ENCODE measurements at places on chromosomes 3 and 15. TPM values are rescaled to one million over a fixed set of nuclear protein-coding genes. Genes with fewer than 3 reads are reported as not detected.

Gene IL17RB
- total RNA-seq = 16.0 TPM

Gene DHX30
- total RNA-seq = 75.4 TPM

Gene TMCC1
- 57.2 TPM for total RNA-seq

Gene NFKBIZ
- 227 TPM for total RNA-seq

Gene LMAN1L
- total RNA-seq = 1.1 TPM

Gene KLHL40
- not detected for total RNA-seq

Gene PLAAT1
- 7.3 TPM for total RNA-seq

Gene ABHD10
- total RNA-seq = 23.7 TPM

Gene SCAMP5
- 10.7 TPM for total RNA-seq

Gene SLC51B
- not detected for total RNA-seq

Gene SLC6A11
- not detected for total RNA-seq

Gene PPM1M
- 7.1 TPM for total RNA-seq

Gene GP9
- total RNA-seq = not detected

Gene CTXN2
- total RNA-seq = not detected

Gene RRP9
- 39.3 TPM for total RNA-seq

Gene ARPIN
- total RNA-seq = 20.1 TPM

Gene KCNAB1
- total RNA-seq = 0.51 TPM

Gene RETNLB
- not detected for total RNA-seq

Gene TMEM44
- total RNA-seq = 52.6 TPM

Gene RPP25
- total RNA-seq = 14.9 TPM

Gene IQCH
- total RNA-seq = 5.5 TPM

Gene TF
- total RNA-seq = 1.1 TPM

Gene ITIH1
- 0.47 TPM for total RNA-seq

Gene SH2D7
- total RNA-seq = not detected

Gene MCTP2
- 40.5 TPM for total RNA-seq

Gene SELENOT
- 200 TPM for total RNA-seq

Gene FSD2
- not detected for total RNA-seq

Gene ADPGK
- total RNA-seq = 82.7 TPM

Gene MAGI1
- 76.4 TPM for total RNA-seq

Gene HCN4
- 0.07 TPM for total RNA-seq

Gene DNAH1
- 13.1 TPM for total RNA-seq

Gene GNAT1
- not detected for total RNA-seq

Gene NR2F2
- total RNA-seq = 158 TPM

Gene CLEC3B
- not detected for total RNA-seq

Gene REC114
- total RNA-seq = not detected

Gene LRRN1
- total RNA-seq = 22.1 TPM

Gene POC1A
- 26.4 TPM for total RNA-seq

Gene USP3
- 70.7 TPM for total RNA-seq

Gene C3orf62
- 6.7 TPM for total RNA-seq

Gene HCLS1
- total RNA-seq = 2.5 TPM

Gene DUOXA2
- total RNA-seq = not detected

Gene CAPN3
- total RNA-seq = 2.3 TPM

Gene BUB1B
- total RNA-seq = 39.0 TPM

Gene ZNF35
- 11.8 TPM for total RNA-seq

Gene ADIPOQ
- not detected for total RNA-seq

Gene CRABP1
- 0.51 TPM for total RNA-seq

Gene PRSS50
- not detected for total RNA-seq

Gene RARB
- 29.8 TPM for total RNA-seq

Gene PCSK6
- 4.0 TPM for total RNA-seq

Gene LYZL4
- not detected for total RNA-seq

Gene CCR8
- total RNA-seq = not detected

Gene CCDC32
- 13.6 TPM for total RNA-seq

Gene GOLGA6A
- total RNA-seq = not detected

Gene CYP1A2
- total RNA-seq = not detected

Gene PRTG
- total RNA-seq = 12.0 TPM

Gene UMPS
- 73.0 TPM for total RNA-seq

Gene SLC15A2
- total RNA-seq = 10.7 TPM

Gene ZKSCAN7
- 0.39 TPM for total RNA-seq

Gene MEGF11
- 0.09 TPM for total RNA-seq

Measured in Calu3 (cell line).